CMK (cell line): ENCODE measurements at places on chromosomes 13 and 19.
A peak's percentile ranks its signal among the peaks of the same experiment; 100 is the strongest.

- no peak for DNase-seq
Observed at GRCh38 chr19:1236576-1236975, 1.2 kb downstream of the CBARP start.

DNA sequence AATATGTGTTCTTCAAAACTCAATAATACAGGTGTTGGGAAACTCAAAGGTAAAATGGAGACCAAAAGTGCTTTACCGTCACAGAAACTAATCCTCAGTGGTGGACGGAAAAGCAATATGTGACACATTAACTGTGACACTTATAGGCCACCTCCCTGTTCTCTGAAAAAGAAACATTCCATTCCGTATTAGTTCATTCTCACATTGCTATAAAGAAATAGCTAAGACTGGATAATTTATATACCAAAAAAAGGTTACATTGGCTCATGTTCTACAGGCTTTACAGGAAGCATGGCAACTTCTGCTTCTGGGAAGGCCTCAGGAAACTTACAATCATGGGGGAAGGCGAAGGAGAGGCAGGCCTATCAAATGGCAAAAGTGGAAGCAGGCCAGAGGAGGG, 435.3 kb upstream of the HTR2A start:
- no peak for DNase-seq

DNA sequence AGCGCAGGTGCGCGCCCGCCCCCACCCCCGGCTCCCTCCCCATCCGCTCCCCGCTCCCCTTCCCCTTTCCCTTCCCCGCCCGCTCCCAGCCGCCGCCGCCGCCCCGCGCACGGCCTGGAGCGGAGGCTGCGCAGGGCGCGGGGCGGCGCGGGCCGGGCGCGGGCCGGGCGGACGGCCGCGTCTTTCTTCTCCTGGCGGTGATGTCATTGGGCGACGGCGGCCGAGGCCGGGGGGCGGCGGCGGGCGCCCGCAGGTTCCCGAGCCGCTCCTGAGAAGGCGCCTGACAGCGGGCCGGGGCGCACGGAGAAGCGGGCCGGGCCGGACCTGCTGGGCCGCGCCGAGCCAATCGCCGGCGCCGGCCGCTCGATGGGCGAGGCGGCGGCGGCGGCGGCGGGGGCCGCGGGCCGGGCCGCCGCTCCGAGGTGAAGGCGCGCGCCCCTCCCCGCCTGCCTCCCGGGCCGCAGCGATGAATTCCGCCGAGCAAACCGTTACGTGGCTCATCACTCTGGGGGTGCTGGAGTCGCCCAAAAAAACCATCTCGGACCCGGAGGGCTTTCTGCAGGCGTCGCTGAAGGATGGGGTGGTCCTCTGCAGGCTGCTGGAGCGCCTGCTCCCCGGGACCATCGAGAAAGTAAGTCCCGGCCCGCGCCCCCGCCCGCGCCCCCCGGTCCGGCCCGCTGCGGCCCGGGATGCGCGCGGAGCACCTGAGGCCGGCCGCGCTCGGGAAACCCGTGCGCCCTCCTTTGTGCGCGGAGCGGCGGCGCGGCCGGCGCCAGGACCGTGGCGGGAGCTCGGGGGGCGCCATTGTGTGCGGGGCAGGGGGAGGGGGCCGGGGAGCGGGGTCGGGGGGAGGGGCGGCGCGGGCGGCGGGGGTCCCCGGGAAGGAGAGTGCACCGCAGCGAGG, at the start of gene ARHGEF7:
TSS of gene ARHGEF7 (plus strand) at position 250 of the 904 bp plus-strand sequence. CDS start at position 467, 217 bp downstream.
- DNase-seq: no peak

GRCh38 chr19:39834287-39834841, 402 bp upstream of the DYRK1B start:
- no peak for DNase-seq

DNA sequence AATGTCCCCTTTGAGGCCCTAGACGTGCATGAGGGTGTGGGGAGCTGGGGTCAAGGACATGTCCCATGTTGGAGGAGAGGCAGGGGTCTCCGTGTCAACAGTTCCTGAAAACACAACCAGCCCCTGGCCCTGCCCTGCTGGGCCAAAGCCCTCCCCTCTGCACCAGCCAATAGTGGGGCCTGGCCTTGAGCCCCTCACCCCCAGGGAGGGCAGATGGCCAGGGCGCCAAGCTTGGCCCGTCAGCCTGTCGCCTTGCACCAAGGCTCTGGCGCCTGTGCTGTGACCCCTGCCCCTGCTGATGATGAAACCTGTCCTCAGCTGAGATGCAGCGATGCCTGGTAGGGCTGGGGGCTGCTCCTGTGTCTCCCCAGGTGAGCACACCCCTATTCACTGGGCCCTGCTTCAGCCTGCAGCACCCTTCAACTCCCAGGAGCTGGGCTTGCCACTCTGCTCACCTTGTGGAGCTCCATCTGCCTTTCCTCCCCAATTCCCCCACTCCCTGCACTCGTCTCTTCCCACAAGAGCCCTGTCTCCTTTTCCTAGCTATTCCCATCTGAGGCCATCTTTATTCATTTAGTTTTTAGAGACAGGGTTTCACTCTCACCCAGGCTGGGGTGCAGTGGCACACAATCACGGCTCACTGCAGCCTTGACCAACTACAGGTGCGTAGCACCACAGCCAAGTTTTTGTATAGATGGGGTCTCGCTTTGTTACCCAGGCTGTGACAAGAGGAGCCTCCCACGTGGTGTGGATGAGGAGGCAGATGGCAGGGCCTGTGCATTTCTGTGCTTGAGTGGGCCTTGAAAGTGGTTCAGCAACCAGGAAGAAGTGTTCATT, 2.1 kb upstream of the HAMP start:
- DNase-seq: no peak

- no peak for DNase-seq
Observed at GRCh38 chr13:50340146-50340545, 324.9 kb downstream of the KCNRG start.

DNA sequence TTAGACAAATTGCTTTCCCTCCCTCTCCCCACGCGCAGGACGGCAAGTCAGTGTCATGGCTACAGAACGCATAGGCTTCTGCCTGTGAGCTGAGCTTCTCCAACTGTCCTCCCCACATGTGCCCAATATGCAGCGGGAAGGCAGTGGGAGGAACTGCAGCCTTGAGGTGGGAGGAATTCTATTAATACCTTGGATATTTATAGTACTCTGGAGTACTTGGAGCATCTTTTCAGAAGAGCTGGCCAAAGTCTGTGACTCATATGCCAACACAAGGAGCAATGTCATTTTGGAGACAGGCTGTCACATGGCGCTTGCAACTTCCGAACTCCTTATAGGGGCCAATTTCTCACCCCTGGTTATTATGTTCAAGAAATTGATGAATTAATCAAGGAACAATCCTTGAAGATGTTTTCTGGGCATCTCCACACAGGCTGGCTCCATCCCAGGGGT, 245.0 kb upstream of the SERP2 start:
- no peak for DNase-seq

- peak; percentile 85 for DNase-seq
Observed at GRCh38 chr19:18417250-18418028, 1.8 kb upstream of the SSBP4 start.

- no peak for DNase-seq
Observed at GRCh38 chr13:39818953-39819352, 163.5 kb downstream of the COG6 start.

DNA sequence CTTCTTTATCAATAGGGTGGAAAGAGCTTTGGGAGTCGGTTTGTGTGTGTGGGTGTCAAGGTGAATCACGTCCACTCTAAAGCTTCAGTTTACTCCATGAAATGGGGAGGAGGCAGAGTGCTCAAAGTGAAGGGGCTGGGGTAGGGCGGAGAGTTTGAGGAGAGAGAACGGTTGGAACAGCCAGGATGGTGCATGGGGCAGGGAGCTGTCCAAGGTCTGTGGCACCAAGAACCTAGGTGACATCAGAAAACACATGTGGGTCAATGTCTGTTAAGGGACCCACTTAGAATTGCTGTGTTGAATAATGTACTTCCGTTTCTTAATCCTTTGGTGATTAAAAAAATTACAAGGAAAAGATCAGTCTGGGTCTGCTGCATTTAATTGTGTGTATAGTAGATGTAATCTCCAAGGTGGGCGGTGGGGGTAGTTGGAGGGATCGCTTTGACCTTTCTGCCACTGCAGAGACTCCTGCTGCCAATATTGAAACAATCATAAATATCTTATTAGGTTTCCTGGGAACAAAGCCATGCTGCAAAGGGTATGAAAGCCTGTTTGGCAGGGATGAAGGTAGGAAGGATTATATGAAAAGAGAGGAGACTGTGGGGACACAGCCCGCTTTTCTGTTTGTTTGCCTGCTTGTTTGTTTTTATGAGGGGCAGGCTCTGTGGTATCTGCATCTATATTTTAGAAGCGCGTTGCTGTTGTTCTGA, 122.3 kb downstream of the ATP8A2 start:
- DNase-seq: no peak

DNA sequence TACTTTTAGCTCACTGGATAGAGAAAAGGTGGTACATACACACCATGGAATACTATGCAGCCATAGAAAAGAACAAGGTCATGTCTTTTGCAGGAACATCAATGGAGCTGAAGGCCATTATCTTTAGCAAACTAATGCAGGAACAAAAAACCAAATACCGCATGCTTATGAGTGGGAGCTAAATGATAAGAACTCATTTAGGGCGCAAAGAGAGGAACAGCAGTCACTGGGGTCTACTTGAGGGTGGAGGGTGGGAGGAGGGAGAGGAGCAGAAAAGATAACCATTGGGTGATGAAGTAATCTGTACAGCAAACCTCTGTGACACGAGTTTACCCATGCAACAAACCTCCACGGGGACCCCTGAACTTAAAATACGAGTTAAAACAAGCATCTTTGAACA, 135.1 kb downstream of the IRS2 start:
- no peak for DNase-seq

DNA sequence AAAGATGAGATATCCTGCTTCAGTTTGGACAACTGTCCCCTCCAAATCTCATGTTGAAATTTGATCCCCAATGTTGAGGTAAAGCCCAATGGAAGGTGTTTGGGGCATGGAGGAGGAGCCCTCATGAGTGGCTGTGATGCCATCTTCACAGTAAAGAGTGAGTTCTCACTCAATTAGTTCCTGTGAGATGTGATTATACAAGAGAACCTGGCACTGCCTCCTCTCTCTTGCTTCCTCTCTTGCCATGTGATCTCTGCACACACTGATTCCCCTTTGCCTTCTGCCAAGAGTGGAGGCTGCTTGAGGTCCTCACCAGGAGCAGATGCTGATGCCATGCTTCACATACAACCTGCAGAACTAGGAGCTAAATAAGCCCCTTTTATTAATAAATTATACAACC, 86.9 kb downstream of the HSPH1 start:
- no peak for DNase-seq

DNA sequence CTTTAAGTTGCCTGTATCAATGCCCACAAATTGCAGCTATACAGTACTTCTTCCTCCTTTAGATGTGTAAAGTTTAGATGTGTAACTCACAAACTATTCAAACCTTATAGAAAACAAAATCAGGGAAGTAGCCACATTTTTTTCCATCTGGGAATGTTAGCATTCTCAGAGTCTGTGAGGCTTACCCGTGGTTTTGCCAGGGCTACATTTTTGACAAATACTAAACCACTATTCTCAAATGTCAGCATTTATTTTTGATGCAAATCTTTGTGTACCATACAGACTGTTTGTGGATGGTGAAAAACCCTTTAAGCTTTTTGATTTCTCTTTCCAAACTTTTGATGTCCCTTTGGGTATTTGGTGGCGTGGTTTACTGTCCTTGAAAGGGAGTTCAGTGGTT, 216.4 kb downstream of the POSTN start:
- no peak for DNase-seq

- no peak for DNase-seq
Observed at GRCh38 chr19:10011974-10012373, 1.3 kb upstream of the RDH8 start.

GRCh38 chr13:24746618-24747247, 17.2 kb upstream of the RNF17 start:
- DNase-seq: no peak

DNA sequence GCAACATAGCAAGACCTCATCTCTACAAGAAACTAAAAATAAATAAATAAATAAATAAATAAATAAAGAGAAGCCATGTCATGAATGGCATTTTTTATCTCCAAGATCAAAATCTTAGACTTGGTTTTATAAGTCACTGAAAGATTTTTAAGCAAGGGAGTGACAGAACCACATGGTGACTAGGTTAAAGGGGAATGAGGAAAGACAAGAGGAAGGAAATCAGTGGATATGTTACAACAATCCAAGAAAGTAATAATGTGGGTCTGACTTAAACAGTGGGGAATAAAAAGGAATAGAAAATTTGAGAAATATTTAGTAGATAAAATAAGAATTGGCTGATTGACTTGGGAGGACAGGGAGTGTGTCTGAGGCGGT, 18.8 kb upstream of the MED4 start:
- DNase-seq: no peak

- DNase-seq: peak; percentile 75
Observed at GRCh38 chr19:43562698-43563241, 12.6 kb downstream of the XRCC1 start.

DNA sequence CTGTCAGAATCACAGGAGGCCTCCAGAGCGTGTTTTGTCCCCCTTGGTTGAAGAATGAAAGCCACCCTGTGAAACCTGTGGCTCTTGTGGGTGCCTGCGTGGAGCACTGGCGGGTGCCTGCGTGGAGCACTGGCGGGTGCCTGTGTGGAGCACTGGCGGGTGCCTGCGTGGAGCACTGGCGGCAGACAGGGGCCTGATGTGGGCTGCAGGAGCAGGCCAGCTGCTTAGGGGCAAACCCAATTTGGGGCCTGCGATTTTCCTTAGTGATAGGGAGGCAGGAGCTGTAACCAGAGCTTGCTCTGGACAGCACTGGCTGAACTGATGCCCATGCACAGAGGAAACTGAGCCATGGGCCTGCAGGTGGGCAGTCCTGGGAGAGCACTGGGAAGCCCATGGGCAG, 24.3 kb downstream of the ARHGEF7 start:
- DNase-seq: no peak

- DNase-seq: no peak
Observed at GRCh38 chr19:40523322-40524047, 53.2 kb upstream of the SHKBP1 start.

GRCh38 chr19:45211751-45212381, 33.3 kb downstream of the BLOC1S3 start:
- no peak for DNase-seq

DNA sequence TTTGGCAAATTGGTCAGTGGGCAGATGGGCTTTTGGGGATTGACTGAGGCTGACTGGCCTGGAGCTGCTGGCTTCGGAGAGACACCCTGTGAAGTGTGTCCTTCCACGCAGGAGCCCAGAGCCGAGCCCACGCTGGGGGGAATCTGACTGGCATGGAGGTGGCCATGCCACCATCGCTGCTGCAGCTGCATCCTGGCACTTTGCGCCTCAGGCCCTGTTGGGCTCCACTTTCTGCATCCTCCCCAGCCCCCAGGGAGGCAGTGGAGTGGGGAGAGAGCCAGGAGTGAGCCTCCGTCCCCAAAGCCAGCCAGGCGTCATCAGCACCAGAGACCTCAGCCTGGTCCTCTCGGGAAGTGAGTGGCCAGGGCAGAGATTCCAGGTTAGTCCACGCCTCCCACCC, 17.0 kb upstream of the NCCRP1 start:
- DNase-seq: no peak
